ENCODE measurements at places on chromosomes 1 and 21.

DNA sequence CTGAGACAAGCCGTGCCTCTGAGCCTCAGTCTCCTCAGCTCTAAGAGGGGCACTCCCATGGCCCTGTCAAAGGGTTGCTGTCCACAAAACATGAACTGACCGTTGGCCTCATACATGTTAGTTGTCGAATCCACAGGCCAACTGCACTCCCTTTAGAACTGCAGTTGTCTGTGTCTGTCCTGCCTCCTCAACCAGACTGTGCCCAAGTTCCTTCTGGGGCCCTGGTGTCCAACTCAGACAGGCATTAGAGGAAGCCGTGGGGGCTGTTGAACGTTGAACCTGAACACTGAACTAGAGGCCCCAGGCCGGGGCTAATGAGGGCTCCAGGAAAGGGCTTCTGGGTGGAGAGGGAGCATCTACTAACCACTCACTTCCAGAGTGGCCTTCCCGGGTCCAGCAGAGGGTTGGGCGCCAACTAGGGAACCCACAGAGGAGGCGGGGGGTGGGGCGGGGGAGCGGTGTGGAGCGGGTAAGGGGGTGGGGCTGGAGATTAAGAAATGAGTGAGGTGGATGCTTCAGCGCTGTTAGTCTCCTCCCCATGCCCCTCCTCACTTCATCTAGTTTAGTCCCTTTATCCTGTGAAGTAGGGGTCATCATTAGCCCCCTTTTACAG lies at the start of gene RAB42:
TSS of gene RAB42 (plus strand) at position 558 of the 613 bp plus-strand sequence. CDS start 247 bp downstream, outside the sequence.
- no peak for DNase-seq

DNA sequence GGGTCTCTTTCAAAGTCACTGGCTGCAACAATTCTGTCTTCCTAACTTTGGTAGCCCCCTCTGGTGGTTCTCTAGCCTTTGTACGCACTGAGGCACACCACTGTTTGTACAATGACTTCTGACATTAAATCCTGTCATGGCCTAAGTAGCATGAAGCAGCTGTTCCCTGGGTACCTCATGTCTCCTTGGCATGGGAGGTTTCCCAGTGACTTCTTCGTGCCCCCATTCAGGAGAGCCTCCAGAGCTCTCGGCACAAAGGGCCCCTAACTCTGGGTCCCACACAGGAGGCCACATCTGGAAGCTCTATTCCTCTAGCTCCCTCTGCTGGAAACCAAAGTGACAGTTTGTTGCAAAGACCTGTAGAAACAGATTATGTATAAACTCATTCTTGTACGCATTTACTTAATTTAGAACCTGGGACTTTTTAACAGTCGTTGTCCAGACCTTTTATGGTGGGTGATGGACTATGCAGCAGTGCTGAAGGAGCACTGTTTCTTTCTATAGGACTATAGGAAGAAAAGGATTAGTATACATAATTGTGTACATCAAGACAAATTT lies 13.4 kb downstream of the SWT1 start:
- DNase-seq = peak; percentile 55

GRCh38 chr1:204650911-204651570 lies 34.5 kb downstream of the LRRN2 start:
- no peak for DNase-seq

GRCh38 chr1:96918406-96918805 lies 196.8 kb downstream of the PTBP2 start:
- DNase-seq = no peak

- no peak for DNase-seq
These were observed 431 bp downstream of the ARPC5 start for GRCh38 chr1:183635099-183635605.

DNA sequence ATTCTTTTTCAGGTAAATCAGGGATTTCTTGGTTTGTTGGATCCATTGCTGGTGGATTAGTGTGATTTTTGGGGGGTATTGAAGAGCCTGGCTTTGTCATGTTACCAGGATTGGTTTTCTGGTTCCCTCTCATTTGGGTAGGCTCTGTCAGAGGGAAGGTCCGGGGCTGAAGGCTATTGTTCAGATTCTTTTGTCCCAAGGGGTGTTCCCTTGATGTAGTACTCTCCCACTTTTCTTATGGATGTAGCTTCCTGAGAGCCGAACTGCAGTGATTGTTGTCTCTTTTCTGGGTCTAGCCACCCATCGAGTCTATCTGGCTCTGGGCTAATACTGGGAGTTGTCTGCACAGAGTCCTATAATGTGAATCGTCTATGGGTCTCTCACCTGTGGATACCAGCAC lies 17.6 kb upstream of the CCSAP start:
- no peak for DNase-seq

GRCh38 chr1:170537798-170538503 lies 6.0 kb downstream of the GORAB start:
- DNase-seq = no peak

- no peak for DNase-seq
These were observed 45.4 kb downstream of the RPL5 start for GRCh38 chr1:92877081-92877711.

DNA sequence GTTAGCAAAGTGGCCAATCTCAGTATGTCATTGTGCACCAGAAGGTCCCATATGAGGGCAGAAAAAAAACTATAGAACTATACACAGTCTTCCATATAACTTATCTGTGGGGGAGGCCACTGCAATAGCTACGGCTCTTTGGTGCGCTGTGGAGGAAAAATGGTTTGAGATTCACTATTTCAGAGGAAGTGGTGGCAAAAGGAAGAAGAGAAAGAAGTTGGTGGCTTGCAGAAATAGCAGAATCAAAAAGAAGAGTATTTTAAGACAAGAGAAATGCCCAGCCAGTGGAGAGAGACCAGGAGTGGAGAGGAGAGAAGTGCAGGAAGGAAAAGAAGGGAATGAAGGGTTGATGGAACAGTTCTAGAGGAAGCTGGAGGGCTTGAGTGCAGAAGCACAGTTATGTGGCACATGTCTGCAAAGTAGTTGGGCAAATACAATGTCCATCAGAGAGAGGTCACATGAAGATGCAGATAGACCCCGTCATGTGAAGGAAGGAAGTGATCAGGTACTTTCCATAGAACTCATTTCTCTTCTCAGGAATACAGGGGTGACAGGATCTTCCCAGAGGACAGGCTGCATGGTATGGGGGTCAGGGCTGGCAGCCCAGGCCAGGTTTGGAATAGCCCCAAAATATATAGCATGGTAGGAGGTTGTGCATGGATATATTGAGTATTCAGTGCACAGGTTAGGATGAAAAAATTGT lies 64.6 kb downstream of the RUNX1 start:
- no peak for DNase-seq

GRCh38 chr1:205240118-205240517 lies 12.4 kb downstream of the TMCC2 start:
- no peak for DNase-seq

GRCh38 chr1:4160181-4160580 lies 260.1 kb upstream of the C1orf174 start:
- DNase-seq = no peak

DNA sequence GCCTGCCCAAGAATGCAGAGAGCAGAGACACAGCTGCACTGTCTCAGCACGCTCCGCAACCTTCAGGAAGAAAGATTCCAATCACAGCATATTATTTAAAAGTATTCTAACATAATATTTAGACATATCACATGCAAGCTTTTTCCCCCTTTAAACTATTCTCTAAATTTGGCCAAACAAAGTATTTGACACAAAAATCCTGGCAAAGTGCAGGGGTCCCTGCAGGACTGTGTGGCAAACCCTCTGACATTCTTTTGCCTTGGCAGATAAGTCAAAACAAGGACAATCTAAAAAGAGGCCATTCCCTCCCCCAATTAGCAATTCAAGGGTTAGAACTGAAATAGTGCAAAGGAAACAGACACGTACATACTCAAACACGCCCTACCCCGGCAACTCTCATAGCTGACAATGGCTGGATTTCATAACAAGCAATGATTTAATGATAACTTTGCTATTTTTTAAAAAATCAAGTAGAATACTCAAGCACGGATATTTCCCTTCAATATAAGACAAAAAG lies 225.3 kb downstream of the MRPL39 start:
- no peak for DNase-seq

- no peak for DNase-seq
These were observed 39.1 kb upstream of the TTLL7 start for GRCh38 chr1:84037758-84038611.

DNA sequence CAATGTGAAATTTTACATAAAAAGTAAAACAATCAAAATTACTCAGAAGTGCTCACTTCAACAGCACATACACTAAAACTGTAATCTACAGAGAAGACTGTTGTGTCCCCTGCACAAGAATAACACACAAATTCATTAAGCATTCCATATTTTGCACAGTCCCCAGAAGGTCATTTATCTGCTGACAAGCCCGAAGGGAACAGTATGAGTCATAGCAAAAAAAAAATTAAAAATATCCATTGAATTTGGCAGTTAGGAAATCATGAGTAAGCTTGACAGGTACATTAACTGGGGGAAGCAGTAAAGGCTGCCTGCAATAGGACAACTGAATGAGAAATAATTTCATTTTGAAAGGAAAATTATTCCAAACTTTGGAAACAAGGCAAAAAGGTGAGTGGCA lies 3.3 kb upstream of the CACYBP start:
- no peak for DNase-seq

DNA sequence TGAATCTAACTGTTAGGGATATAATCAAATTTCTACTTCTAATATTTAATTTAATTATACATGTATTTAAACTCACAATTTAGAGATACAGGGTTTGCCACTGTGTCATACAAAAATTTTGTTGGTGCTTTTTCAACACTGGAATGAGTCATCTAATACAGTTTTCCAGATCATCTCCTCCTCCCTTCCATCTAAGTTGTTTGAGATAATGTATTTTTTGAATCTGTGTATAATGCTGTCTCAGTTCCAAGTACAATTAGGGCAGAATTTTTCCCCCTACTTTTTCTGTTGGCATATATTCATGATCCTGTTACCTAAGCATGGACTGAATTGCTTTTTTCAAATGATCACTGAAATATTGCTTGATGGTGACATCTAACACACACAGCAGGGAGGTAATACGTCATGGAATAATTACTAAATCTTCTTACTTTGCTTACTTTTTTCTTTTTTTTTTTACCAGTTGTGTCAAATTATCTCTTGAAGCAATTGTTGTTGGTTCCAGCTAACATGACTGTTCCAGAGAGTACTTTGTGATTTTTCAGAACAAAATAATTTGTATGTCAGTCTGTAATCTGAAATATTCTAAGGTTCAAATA lies 146.0 kb downstream of the MAGI3 start:
- DNase-seq = no peak

GRCh38 chr1:153532181-153532580 lies 3.6 kb downstream of the S100A6 start:
- DNase-seq = no peak

- DNase-seq = no peak
These were observed 112.5 kb downstream of the PBX1 start for GRCh38 chr1:164671323-164671965.

DNA sequence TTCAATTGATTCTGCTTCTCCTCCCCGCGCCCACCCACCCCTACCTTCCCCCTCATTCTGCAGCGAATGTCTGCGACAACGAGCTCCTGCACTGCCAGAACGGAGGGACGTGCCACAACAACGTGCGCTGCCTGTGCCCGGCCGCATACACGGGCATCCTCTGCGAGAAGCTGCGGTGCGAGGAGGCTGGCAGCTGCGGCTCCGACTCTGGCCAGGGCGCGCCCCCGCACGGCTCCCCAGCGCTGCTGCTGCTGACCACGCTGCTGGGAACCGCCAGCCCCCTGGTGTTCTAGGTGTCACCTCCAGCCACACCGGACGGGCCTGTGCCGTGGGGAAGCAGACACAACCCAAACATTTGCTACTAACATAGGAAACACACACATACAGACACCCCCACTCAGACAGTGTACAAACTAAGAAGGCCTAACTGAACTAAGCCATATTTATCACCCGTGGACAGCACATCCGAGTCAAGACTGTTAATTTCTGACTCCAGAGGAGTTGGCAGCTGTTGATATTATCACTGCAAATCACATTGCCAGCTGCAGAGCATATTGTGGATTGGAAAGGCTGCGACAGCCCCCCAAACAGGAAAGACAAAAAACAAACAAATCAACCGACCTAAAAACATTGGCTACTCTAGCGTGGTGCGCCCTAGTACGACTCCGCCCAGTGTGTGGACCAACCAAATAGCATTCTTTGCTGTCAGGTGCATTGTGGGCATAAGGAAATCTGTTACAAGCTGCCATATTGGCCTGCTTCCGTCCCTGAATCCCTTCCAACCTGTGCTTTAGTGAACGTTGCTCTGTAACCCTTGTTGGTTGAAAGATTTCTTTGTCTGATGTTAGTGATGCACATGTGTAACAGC lies 339.9 kb downstream of the NTNG1 start:
- DNase-seq = no peak

- no peak for DNase-seq
These were observed 257.5 kb downstream of the KIF26B start for GRCh38 chr1:245412306-245412705.

- no peak for DNase-seq
These were observed 21.6 kb downstream of the GLMN start for GRCh38 chr1:92277105-92277723.

DNA sequence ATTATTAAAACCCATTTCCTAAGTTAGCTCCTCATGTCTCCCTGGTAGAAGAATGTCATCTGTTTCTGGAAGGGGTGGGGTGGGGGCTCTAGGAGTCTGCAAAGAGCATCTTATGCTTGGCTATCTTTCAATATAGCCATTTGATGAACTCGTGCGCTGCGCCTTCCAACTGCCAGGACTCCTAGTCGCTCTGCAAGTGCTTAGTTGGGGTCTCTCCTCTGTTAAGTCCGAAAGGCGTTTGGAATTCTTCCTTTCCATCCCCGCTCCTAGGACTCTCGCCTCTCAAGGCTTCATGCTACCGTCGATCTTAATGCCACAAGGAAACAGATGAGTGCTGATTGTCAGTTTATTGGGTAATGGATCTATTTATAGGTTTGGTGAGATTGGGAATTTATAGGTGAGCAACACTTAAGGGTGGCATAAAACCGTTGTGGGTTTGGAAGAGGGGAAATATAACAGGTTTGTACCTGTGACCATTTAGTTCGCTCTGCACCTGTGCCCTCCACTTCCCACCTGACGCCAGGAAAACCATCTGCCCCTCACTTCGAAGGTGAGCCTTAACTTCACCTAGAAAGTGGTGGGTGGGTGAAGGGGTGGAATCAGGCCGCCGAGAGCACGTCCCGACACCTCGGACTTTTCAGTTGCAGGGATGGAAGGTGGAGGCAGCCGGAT lies 1.1 kb downstream of the KCNH1 start:
- no peak for DNase-seq

DNA sequence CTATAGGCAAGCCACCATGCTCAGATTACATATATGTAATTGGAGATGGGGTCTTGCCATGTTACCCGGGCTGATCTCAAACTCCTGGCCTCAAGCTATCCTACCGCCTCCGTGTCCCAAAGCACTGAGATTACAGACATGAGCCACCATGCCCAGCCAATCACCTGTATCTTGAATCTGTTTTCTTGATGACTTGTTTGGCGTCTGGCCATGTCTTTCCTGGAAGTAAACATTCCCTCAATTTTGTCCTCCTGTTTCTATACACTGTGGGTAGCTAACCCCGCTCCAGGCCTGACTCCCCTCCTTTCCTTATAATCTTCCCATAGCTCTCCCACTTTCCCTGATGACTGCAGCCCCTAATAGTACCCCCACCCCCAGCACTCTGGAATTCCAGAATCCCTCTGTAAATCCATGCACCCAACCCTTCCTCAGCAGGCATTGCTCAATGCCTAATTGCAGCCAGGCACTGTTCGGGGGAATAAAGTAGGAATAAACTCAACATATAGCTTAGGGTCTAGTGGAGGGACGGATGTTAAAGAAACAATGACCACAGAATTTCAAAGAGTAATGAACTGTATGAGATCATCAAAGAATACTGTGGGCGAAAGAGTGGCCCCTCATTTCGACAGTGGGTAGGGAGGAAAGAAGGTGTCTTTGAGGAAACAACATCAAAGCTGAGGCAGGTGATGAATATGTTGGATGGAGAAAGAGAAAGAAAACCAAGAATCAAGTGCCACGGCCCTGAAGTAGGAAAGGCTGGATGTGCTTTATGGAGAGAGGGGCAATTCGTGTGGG lies 161.5 kb downstream of the ADSS2 start:
- DNase-seq = no peak

All from left renal pelvis (tissue), 4 donors.